ENCODE measurements at places on chromosomes 5 and 9.

- no peak for DNase-seq
These were observed 10.9 kb downstream of the LHX2 start for GRCh38 chr9:124022201-124023121.

GRCh38 chr5:180141068-180141660 is 67.8 kb downstream of the RASGEF1C start:
- DNase-seq: no peak

GRCh38 chr9:133839822-133840329 is 101.7 kb upstream of the SARDH start:
- no peak for DNase-seq

DNA sequence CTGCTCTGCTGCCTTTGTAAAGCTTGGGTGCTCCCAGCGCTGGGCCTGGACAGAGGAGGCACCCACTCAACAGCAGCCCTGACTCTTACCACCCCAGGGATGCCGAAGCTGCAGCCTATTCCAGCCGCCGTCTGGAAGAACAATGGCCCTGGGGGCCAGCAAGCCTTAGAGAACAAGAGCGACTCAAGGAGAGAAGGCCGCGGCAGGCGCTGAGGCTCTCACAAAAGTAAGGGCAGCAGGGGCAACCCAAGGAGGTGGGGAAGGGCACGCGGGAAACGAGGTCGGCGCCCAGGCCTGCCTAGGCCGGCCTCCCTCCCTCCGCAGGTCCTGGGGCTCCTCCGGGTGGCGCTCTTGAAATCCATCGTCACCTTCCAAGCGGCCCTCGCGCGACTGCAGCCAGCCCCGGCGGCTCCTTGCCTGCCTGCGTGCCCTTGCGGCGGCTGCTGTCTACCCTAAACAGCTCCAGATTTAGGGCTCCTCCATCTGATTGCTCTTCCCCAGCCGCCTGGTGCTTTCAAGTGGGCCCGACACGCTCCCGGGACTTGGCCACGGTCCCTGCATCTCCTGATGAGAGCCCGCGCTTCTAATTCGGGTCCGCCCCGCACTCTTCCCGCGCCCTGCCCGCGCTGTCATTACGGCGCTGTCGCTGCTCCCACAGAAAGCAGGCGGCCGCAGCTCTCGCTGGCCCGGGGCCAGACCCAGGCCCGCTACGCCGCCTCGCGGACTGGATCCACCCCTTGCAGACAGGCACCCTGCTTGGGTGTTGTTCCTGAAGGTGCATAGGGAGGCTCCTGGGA is 213.3 kb downstream of the SEMA6A start:
- DNase-seq: no peak

DNA sequence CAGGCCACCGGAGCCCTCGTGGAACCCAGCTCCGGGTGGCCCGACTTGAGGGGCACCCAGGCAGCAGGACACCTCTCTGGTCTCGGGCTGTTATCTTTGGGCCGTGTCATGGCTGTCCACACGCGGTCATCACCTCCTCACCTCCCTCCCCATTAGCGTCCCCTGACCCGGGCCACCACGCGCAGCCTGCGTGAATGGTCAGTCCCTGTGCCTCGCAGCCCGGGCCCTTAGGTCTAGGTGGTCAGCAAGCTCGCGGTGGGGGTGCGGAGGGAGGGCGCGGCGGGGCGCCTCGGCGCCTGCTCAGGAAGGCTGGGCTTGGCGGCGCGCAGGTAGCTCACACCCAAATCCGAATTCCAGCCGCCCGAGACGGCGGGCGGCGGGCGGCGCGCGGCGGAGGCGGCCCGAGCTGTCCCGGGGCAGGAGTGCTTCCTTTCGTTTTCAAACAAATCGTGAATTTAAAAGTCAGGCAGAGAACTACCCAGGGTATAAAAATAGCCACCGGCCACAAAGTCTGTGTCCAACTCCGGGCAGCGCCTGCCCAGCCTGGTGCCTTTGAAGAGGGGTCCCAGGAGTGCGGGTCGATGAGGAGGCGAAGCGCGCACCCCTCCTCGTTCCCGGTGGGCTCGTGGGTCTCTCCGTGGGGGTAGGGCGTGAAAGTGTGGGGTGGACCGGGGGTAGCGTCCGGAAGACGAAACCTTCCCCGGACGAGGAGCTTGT is 1.0 kb upstream of the RXRA start:
- DNase-seq: no peak

DNA sequence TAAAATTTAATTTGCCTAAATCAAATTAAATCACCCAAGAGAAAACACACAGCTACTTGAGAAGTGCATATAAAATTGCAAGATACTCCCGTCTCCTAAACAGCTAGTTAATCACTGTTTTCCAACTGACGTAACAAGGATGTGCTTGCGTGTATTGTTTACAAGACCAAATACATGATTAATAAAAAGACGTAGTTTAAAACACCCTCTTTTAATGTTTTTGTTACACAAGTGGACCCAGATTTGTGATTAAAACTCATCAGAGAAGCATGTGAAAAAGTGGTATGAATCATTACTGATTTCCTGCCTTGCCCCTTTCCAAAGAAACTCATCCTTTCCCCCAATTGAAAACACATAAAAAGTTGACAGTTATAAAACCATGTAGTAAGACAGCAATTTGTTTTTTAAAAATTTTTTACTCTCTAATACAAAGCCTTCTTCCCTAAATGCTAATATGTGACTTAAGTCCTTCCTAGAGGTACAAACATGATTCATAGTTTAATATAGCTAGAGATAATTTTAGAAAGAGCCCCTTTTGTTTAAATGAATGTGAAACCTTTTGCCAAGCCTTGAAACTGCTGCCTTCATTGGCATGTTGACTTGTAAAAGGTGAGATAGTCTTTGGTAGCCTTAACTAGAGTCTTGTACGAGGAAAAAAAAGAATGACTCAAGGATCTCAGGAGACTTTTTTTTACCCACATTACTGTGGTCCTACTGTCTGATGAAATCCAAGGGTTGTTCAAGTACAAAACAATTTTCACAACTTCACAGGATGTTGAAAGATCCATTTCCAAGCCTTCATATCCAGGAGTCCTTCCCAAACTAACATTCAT is 61.4 kb upstream of the FST start:
- DNase-seq: no peak

GRCh38 chr9:16265688-16266087 is 604.8 kb downstream of the BNC2 start:
- DNase-seq: no peak

- DNase-seq: no peak
These were observed 14.9 kb downstream of the HMGXB3 start for GRCh38 chr5:150015415-150015814.

DNA sequence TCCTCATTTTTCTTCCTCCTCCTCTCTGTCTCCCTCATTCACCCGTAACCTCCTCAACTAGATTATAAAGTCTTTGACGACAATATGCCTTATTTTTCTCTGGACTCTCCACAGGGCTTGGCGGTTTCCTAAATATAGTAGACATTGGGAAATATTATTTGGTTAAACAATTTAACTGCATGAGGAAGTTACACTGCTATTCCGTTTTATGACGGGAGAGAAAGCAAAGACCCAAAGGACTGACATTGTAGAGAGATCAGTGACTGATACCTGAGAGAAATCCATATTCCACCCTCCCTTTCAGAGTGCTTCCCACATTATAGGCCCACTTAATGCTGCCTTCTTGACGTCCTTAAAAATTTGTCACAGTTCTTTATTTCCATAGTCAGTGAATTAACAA is 51.2 kb downstream of the GDA start:
- no peak for DNase-seq

DNA sequence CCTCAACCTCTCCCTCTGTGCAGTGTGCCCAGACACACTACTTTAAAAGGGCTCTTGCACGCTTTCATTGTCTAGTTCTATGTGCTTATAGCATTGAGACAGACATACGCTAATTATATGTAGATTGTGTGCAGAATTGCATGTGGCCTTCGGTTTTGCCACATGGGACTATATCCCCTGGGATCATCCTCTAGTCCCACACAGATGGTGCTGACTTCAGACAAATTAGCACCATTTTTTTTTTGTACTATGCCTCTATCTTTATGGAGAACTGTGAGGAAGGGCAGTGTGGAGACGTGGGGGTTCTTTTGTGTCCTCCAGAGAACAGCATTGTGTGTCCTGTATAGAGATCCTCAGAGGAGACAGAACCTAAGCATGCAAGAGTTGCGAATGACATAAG is 29.3 kb downstream of the PAPPA start:
- no peak for DNase-seq

- no peak for DNase-seq
These were observed 69.0 kb downstream of the MFAP3 start for GRCh38 chr5:154107756-154108155.

- DNase-seq: no peak
These were observed 194.4 kb upstream of the TBC1D2 start for GRCh38 chr9:98449871-98450270.

DNA sequence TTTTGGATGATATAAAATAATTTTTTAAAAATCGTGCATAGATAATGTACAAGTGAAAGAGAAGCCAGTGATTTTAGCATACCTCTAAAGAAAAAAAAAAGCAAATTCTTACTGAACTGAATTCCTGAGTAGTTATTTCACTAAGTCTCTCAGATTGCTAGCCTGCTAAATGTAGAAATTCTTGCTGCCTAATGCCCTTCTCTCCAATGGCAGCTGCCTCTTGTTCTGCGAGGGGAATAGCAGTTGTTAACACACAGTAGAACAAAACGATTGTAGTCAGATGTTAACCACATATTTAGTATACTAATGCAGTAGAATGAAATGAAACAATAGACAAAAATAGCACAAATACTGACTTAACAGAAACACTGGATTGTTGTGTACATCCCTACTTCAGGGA is 26.8 kb downstream of the SMAD5 start:
- DNase-seq: no peak

DNA sequence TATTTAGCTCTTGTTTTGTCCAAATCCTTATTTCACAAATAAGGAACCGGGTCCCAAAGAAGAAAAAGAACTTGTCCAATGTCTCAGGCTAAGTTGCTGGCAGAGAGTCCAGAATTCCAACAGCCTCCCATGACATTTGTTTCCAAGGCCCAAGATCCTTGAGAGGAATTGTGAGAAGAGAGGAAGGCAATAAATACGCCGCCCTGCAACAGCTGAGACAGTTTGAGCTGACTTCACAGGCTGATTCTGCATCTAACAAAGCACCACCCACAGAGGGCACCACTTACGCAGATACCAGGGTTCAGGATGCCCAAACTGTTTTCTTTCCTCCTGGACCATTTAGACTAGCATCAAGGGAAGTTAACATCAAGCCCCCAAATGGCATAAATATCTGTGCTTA is 211.3 kb downstream of the FAM114A2 start:
- no peak for DNase-seq

DNA sequence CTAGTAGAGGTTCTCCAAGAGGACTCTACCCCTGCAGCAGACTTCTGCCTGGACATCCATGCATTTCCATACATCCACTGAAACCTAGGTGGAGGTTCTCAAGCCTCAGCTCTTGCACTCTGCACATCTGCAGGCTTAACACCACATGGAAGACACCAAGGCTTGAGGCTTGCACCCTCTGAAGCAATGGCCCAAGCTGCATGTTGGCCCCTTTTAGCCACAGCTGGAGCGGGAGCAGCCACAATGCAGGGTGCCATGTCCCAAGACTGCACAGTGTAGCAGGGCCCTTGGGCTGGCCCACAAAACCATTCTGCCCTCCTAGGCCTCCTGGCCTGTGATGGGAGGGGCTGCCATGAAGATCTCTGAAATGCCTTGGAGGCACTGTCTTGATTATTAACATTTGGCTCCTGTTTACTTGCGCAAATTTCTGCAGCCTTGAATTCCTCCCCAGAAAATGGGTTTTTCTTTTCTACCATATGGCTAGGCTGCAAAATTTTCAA is 123.2 kb upstream of the VCAN start:
- no peak for DNase-seq

DNA sequence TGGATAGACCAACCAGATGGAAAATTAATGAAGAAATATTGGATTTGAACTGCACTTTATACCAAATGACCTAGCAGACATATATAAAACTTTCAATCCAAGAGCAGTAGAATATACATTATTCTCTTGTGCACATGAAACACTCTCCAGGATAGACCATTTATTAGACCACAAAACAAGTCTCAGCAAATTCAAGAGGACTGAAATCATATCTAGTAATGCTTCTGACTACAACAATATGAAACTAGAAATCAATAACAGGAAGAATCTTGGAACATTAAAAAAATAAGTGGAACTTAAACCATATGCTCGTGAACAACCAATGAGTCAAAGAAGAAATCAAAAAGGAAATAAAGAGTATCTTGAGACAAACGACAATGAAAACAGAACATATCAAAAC is 150.0 kb upstream of the CD180 start:
- DNase-seq: no peak

- DNase-seq: no peak
These were observed 267.5 kb downstream of the GABRB2 start for GRCh38 chr5:161278739-161279660.

DNA sequence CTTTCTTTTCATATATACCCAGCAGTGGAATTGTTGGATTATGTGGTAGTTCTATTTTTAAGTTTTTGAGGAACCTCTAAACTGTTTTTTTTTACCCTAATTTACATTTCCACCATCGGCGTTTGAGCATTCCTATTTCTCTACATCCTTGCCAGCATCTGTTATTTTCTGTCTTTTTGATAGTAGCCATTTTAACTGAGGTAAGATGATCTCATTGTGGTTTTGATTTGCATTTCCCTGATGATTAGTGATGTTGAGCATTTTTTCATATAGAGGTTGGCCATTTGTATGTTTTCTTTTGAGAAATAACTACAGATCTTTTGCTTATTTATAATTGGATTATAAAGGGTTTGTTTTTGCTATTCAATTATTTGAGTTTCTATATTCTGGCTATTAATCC is 71.7 kb upstream of the TNC start:
- no peak for DNase-seq

GRCh38 chr9:14262827-14263226 is 51.1 kb downstream of the NFIB start:
- no peak for DNase-seq

GRCh38 chr5:105146867-105147266 is 1584.3 kb upstream of the NUDT12 start:
- DNase-seq: no peak

GRCh38 chr5:178104492-178104891 is 8.8 kb upstream of the N4BP3 start:
- DNase-seq: no peak

GRCh38 chr5:136020001-136020382 is 8.8 kb upstream of the TGFBI start:
- no peak for DNase-seq

GRCh38 chr5:8349855-8350254 is 480.9 kb downstream of the MTRR start:
- DNase-seq: no peak

DNA sequence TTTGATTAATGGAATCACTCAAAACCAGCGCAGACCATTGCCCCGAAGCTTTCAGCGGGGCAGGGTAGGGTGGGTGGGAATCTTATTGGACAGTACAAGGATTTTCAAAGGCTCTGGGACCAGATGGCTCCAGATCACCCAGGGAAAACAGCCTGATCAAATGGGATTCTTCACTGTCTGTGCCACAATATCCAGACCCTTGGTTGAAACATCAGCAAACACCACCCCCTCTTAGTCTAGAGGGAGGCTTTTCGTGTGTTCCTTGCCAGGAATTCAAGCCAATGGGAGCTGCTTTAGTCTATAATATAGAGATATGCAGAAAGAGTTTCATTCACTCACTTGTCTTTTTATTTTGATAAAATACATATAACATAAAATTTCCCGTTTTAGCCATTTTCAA is 1.7 kb downstream of the GFI1B start:
- DNase-seq: no peak
